ELR (cell line): ENCODE measurements at places on chromosomes 6 and 20.

DNA sequence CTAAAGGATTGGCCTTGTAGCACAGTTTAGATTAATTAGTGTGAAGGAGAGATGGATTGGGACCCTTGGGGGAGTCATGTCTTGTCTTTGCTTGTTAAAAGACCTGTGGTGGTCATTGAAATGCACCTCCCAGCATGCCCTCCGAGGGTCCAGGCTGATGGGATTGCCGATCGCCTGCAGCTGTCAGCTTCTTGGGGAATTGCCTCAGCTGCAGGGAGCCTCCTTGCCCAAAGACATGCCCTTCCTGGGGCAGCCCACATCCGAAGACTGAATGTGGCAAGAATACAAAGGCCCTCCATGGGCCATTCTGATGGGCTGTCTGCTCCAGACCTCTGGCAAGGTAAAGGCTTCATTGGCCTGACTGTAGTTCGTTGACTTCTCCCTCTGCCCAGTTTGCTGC is 150.7 kb downstream of the FARS2 start:
- no peak for DNase-seq

DNA sequence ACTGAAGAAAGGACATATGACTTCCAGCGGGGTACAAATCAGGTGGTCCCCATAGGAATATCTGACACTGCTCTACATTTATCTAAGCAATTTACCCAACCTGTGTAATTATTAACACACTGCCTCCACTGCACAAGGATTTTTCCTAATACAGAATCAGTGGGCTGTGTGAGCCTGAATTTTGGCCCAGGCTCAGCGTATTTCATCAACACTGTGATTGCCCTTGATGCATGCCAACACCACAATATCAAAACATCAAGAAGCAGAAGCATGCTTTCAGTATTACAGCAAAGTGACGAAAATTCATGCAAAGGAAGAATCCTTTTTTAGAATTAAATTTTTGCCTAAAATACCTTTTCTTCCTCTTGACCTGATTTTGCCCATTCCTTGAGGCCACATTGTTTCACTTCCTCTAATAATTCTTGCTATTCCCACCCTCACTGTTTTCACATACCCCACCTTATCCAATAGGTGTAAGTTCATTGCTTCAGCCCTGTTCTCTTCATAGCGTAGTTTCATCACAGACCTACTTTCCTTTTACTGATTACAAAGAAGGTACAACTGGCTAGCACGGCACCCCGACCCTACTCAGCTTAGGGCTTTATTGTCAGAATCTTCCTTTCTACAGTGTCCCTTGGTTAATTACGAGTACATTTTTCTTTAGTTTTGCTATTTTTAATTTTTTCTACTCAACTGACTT is 83.7 kb upstream of the PTCHD4 start:
- DNase-seq = no peak

GRCh38 chr6:152948150-152948768 is 34.6 kb downstream of the FBXO5 start:
- DNase-seq = peak; percentile 71

GRCh38 chr6:155366325-155366724 is 52.0 kb upstream of the TFB1M start:
- no peak for DNase-seq

GRCh38 chr20:45860560-45861220 is 3.3 kb downstream of the ZSWIM3 start:
- peak; percentile 66 for DNase-seq

- DNase-seq = no peak
Measured at GRCh38 chr6:149729824-149730223, 11.9 kb upstream of the LATS1 start.

GRCh38 chr6:89222712-89223039 is 5.5 kb upstream of the GABRR1 start:
- no peak for DNase-seq

DNA sequence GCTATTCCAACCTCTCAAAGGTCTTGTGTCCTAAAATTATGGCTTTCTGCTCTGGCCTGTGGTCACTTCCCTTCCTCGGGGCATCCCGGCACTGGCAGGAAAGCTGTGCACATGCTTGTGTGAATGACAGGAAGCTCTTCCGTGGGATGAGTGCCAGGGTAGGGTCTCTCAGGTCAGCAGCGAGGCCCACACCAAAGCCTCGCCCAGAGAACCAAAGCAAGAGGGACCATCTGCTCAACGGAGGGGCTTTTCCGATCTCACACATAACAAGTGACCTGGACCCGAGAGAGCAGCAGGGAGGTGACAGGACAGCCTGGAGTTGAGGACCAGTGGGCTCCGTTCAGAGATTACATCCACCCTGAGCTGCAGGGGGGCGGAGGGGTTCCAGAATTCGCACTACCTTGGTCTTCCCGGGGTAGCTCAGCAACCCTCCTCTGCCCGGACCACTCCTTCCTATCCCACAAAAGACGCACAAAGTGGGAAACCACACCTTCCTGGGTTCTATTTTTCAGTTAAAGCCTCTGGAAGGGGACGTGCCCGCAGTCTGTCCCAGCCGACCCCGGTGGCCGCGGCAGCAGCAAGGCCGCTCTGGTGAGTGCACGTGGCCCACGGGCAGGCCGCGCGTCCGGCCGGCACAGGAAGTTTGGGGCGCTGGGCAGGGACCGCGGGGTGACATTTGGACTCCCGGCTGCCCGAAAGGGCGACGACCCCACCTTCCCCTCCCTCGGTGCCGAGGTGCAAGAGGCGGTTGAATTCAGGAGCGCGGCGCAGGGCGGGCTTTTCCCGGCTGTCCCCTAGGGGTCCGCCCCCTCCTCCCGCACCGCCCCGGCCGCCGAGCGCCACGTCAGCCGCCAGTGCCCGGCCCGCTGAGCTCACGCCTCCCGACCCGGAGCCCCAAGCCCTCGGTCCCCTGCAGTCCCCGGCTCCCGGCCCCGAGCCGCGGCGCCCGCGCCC is 988 bp downstream of the TXNDC5 start:
- DNase-seq = peak; percentile 64

DNA sequence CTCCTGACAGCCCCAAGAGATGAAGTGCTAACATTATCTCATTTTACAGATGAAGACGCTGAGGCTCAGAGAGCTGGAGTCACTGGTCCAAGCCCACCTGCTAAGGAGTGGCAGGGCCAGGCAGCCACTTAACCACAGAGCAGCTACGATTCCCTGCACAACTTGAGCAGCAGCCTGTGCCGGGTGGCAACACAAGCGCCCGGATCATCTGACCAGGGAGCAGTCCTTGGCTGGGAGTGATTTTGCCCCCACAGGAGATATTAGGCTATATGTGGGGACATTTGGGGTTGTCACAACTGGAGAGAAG is 93.2 kb upstream of the PTPN1 start:
- no peak for DNase-seq

GRCh38 chr6:133964052-133964451 is 11.0 kb downstream of the TBPL1 start:
- DNase-seq = peak; percentile 84

GRCh38 chr6:131807644-131808459 is at the start of gene ENPP1:
TSS of gene ENPP1 (plus strand) at chr6:131808020. CDS start at chr6:131808036, 16 bp downstream.
- DNase-seq = peak; percentile 85

DNA sequence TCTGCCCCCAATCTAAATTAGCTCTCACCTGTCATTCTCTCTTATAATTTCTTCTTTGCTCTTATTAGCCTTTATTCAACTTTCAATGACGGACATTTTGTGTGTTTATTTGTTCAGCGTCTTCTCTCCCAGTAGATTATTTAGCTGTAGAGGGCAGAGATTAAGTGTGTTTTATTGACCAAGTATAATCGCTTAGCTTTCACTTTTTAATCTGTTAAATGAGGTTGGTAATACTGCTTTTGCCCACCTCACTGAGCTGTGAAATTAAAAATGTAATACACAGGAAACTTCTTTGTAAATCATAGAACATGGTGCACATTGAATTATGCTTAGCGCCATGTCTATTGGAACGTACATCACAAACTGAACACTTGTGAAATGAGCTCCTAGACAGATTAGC is 3.5 kb upstream of the CCN6 start:
- DNase-seq = no peak

DNA sequence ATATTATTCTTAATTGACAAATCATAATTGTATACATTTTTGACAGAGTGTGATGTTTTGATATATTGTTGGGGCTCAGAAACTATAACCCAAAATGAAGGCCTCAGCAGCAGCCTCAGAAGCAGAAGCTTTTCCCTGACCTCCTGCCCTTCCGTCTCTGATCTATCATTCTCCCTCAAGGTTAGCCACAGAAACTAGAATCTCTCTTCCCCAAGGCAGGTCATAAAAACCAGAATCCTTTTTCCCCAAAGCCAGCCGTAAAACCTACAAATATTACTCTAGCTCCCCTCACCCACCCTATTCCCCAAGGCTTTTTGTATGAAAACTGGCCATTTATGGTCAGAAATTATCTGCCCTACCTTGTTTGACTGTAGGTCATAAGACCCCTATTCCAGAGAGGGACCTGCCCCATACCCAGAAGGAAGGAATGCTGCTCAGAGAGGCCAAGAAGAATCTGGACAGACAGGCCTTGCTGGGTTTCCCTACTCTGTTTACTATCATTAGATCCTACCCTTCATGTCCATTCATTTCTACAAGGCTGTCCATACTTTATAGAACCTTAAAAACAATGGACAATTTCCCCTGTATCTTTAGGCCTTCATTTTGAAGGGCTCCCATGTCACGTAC is 14.5 kb downstream of the OR2B2 start:
- DNase-seq = no peak

- DNase-seq = no peak
Measured at GRCh38 chr20:14925300-14925699, 587.9 kb upstream of the FLRT3 start.

DNA sequence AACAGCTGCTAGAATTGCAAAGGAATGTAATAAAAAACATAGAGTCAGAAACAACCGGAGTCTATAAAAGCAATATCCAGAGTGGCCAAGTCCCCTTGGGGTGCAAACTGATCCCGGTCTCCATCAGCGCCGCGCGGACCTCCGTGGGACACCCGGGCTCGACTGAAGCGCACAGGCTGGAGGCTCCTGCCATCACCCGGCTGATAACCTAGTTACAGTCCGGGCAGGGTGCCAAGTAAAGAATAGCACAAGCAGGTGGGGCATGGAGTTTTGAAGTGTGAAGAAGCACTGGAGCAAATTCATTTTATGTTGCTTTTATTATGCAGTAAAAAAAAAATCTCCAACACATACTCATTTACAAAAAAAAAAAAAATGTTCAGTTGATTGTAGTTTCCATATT is 205.1 kb upstream of the GMDS start:
- peak; percentile 12 for DNase-seq

- no peak for DNase-seq
Measured at GRCh38 chr6:27321370-27321769, 9.3 kb upstream of the POM121L2 start.

- no peak for DNase-seq
Measured at GRCh38 chr20:39004508-39004907, 42.4 kb downstream of the DHX35 start.

- no peak for DNase-seq
Measured at GRCh38 chr20:40956542-40957264, 71.9 kb upstream of the TOP1 start.

GRCh38 chr6:112320561-112321318 is 26.4 kb upstream of the RFPL4B start:
- peak; percentile 49 for DNase-seq

DNA sequence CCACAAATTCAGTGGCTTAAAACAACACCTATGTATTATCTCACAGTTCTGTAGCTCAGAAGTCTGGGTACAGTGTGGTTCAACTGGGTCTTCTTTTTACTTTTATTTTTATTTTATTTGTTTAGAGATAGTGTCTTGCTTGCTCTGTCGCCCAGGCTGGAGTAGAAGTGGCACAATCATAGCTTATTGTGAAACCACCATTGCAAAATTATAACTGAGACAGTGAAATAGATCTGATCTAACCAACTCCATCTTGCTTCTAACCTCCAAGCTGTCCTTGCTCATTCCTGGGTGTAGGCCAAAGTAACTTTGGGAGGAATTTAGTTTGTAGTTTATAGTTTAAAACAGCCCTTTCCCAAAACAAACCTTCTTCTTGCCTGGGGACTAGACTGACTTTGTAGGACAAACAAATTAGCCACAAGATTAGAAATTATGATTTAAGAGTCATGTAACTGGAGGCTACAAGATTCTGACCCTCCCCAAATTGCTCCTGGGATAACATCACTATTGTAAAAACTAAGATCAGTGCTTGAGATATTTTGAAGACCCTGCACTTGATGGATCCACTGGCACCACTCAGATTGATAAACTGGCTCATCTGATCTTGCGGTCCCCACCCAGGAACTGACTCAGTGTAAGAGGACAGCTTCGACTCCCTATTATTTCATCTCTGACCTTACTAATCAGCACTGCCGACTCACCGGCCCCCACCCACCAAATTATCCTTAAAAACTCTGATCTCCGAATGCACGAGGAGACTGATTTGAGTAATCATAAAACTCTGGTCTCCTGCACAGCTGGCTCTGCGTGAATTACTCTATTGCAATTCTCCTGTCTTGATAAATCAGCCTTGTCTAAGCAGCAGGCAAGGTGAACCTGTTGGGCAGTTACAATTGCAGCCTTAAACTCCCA is 193.4 kb upstream of the CDYL start:
- DNase-seq = peak; percentile 80

GRCh38 chr6:73509851-73510250 is 11.0 kb downstream of the EEF1A1 start:
- no peak for DNase-seq

- peak; percentile 15 for DNase-seq
Measured at GRCh38 chr20:2972126-2972525, 71.3 kb upstream of the GNRH2 start.

DNA sequence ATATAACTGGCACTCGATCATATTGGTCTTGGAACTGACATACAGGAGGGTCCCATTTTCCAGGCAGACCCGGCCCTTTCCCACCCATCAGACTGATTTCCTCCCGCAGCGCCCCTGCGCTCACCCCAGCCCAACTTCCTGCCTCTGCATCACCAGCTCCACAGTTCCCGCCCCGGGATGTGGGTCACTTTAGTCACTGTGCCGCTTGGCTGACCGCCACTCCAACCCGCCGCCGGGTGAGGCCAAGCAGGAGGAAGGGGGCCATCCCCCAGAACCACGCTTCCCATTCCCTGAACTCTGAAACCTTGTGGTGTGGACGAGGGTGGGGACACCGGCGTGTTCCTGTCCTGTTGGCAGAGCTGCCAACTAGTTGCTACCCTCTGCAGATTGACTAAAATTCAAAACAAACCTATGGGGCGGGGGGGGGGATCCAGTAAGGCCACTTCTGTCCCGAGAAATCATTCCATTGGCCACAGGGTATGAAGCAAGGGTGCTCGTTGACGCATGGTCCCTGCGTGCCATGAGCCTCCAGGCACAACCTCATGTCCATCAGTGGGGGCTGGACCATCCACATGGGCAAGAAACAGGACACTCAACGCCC is 12.3 kb downstream of the TGM2 start:
- DNase-seq = peak; percentile 90

DNA sequence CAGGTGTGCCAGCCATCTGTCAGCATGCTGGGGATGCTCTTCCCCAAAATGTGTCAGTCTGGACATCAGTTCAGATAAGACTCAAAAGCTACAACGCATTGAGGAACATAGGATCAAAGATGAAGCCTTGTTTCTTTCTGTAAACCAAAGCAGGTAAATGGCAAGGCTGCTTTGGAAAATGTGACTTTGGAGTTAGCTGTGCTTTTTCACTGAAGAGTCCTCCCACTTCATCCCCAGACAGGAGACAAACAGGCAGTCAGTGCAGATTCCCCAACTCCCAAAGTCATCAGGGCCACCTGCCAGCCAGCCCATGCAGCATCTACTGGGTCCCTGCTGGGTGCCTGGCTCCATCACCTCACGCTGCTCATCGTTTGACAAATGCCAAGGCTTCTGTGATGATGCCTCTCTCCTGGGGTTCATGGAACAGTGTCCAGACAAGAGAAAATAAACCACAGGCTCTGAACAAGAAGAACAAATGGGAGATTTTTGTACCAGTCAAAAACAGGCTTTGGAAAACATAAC is 205.0 kb upstream of the BTBD3 start:
- DNase-seq = no peak
